Stimulated activated CD4-positive, alpha-beta T cell treated with anti-CD3 and anti-CD28 coated beads, TNF-alpha, amount 100 ng/mL, for 48 hours (primary cell): ENCODE measurements at places on chromosomes 2 and 18.

DNA sequence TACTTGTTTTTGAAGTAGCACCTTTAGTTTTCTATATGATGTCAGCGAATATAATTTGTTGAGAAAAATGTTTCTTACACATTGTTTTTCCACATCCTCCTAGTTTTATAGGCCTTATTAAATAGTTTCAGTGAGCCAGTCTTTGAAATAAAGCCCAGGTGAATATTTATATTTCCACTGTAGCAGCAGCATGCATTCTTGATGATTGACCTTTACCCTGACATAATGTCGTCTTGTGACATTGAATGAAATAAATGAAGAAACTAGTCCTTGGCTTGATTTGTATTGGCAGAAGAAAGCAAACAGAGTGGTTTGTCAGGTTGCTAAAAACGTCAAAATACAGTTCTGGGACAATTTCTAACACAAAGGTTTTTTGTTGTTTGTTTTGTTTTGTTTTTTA is 84.4 kb downstream of the EHBP1 start:
- DNase-seq: no peak

- no peak for DNase-seq
These were observed 1603.3 kb upstream of the ZEB2 start for GRCh38 chr2:146123256-146123655.

GRCh38 chr2:79114797-79115494 is 5.3 kb upstream of the REG1A start:
- DNase-seq: no peak

- DNase-seq: no peak
These were observed 163.8 kb downstream of the WDPCP start for GRCh38 chr2:63424329-63425078.

- DNase-seq: no peak
These were observed 98.1 kb upstream of the CDC42EP3 start for GRCh38 chr2:37769551-37769950.

GRCh38 chr2:153268941-153269461 is 209.6 kb downstream of the RPRM start:
- no peak for DNase-seq

- no peak for DNase-seq
These were observed 65.2 kb downstream of the RNF152 start for GRCh38 chr18:61827591-61827990.

- no peak for DNase-seq
These were observed 617.4 kb downstream of the BCL11A start for GRCh38 chr2:59936048-59936447.

DNA sequence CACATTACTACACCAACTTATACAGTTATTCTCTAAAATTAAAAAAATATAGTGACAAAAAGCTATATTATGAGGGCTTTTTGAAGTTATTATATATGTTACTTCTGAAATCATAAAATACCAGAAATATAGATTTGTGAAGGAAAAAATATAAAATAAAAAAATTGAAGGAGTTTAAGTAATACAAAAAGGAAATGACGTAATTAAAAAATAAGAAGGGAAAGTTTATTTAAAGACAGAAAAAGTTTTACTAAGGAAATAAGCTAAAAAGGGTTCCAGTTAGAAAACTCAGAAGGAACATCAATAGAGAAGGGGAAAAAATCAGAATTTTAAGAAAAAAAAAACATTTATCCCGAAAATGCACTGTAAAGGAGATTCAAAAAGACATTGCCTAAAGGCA is 697.1 kb downstream of the MBD2 start:
- no peak for DNase-seq
